ENCODE measurements at places on chromosomes 2 and 18.

DNA sequence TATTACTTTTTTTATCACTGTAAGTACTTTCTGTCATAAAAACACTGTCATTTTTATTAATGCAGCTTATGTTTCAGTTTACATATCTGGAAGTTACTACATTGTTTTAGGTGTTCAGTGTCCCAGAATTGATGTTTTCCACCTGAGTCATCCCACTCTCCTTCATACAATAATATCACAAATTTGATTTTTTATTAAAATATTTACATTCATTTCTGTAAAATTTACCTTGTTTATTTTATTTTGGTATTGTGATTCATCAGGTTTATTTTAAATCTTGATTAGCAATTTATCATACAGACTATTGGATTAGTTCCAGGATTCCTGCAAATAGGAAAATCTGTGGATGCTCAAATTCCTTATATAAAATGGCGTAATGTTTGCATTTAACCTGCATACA is 1662.9 kb downstream of the SUCLG1 start:
- no peak for DNase-seq

- no peak for DNase-seq
Measured at GRCh38 chr18:30121397-30121796, 921.1 kb downstream of the DSC3 start.

DNA sequence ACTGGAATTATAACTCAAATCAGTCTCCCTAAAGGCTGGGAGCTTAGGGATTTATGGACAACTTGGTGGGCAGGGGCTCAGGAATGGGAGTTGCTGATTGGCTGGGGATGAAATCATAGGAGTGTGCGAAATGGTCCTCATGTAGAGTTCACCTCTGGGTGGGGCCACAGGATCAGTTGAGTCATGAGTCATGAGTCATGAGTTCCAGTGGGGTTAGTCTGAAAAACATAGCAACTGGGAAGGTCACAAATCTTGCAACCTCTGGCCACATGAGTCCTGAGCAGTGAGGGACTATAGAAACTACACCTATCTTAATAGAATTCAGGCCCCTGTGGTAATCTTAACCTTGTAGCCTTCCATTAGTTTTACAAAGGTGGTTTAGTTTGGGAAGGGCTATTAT is 383.3 kb downstream of the RBM43 start:
- DNase-seq: no peak

GRCh38 chr18:31658670-31659575 is 25.5 kb downstream of the B4GALT6 start:
- DNase-seq: peak; percentile 36

DNA sequence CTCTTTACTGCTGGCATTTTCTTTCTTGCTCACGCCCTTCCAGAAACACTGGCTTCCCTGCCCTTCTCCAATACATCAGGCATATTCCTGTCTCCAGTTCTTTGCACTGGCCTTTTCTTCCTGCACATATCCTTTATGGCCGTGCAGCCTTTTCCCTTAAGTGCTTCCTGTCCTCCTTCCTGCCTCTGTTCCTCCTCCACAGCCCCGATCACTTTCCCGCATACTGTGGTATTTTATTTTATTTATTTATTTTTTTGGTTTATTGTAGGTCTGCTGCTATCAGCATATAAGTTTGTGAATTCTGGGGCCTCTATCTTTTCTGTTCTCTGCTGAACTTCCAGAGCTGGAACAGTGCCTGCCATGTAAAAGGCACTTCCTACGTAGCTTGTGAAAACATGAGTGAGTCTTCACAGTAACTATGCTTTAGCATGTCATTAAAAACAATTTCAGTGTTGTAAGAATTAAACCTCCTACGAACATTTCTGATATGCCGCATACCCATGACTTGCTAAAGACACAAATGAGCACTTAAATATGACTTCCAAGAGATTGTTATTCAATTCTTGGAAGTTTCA is 289.1 kb downstream of the TRIB2 start:
- DNase-seq: no peak

GRCh38 chr2:16130541-16130880 is 190.2 kb downstream of the MYCN start:
- no peak for DNase-seq

- DNase-seq: no peak
Measured at GRCh38 chr2:108061439-108062042, 75.2 kb downstream of the SLC5A7 start.

DNA sequence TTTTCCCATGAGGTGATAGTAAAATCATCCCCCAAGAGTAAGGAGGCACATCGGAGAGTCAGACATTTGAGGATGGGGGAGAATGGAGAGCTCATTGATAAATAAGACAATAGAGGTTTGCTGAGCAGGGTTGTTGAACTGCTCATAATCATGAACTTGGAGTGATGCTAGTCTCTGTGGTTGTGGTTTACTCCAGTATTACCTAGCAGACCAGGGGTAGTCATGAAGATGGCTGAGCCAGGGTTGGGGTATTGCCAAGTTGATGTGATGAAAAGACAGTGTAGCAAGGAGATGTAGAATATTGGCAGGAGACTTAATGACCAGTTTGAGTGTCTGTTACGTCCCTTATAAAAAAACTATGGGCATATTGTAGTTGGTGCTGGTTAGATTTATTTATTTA is 25.4 kb downstream of the CYBRD1 start:
- DNase-seq: no peak

GRCh38 chr2:178115271-178115670 is 3.0 kb downstream of the RBM45 start:
- DNase-seq: no peak

DNA sequence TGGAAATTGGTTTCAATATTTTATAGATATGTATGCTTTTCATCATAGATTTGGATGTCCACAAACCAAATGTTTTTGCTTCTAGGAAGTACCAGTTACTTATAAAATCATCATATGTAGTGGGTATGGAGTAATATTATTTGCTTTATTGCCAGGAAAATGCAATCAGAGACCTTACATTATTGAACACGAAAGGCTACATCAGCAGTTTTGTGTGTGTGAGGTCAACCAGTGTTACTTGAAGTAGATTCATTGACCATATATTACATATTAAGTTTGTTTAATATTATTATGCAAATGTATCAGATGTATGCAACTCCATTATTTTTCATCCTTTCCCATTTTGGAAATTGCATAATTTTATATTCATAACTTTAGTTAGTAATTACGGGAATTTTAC is 219.1 kb upstream of the MMADHC start:
- no peak for DNase-seq

GRCh38 chr2:149616681-149617456 is 29.3 kb upstream of the MMADHC start:
- DNase-seq: no peak

DNA sequence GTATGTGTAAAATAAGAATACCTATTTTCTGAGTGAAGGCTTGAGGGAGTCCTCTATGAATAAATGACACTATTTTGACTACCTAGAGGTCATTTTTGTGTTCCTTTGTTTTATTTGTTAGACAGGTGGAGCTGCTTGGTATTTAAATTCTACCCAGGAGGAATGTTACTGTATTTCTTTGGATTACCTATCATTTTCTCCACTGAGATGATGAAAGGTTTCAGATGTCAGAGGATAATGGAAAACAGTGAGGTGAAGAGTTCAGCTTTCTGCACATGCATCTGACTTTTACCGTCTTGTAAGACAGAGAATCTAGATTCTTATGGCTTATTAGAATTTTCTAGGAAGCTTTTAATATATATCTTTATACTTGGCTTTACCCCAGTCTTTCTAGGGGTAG is 689.8 kb upstream of the NXPH2 start:
- no peak for DNase-seq

GRCh38 chr2:169452080-169452479 is 27.2 kb upstream of the BBS5 start:
- DNase-seq: peak; percentile 2

DNA sequence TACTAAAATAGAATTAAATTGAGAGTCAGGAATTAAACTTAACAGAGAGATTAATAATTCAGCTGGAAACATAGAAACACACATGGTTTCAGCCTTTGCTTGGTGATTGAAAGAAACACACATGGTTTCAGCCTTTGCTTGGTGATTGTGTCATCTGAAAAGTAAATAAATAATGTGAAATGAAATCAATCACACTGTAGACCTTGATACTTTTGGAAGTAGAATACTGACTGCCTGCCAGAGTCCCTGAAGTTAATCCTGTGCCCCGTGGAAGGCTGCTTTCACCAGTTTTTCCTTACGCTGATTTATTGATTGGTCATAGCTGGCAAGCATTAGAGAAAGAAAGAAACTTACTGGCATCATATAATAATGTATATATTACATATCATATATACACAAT is 1252.7 kb upstream of the FAM98A start:
- DNase-seq: no peak

DNA sequence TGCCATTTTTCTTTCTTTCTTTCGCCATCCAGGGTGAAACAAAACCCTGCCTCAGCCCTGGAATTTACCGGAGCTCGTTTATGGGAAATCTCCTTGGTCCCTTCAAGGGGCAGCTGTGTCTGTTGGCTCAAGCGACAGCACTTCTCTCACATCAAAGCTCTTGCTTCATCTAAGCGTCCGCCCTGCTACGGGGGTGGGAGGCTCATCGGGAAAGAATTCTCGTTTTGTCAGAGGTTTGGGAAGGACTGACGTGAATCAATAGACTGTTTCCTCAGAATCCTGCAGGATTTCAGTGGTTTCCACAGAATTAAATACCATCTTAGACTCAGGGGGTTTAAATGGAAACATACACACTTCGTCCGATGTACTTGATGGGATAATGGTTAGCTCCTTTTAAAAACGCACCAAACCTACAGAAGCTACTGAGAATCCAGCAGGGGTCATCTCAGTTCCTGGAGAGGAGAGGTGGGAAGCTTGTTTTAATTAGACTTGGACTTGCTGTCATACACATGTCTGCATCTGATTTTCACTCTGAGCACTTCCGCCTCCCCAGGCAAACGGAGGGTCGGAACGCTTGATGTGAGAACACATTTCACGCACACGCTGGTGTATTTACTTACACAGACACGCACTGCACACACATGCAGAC is 91.6 kb downstream of the ASB1 start:
- DNase-seq: no peak

DNA sequence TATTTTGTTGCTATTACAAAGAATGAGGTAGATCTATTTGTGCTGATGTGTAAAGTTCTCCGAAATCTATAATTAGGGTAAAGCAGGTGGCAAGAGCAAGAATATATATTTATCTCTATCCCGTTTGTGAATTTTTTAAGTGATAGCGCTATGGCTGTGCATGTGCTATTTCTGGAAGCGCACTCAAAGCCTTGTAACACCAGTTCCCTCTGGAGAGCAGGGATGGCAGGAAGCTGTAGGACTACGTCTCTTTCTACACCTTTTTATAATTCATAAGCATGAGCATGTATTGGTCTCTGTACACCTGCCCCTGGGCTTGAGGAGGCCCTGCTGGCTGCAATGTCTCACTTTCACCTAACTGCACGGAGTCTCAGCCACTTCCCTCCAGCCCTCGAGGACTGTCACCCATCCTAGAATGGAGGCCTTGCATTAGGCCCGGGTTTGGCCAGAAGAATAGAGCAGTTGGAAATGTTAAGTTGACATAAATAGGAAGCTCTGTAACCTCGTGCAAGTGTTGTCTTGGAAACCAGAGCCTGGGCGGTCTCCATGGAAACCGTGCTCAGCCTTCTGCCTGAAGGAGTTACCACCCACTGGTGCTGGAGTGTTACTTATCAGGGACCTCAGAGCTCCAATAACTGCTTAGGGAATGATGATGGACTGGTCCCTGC is 20.9 kb downstream of the ITM2C start:
- DNase-seq: no peak

- peak; percentile 98 for DNase-seq
Measured at GRCh38 chr2:46067501-46068305, 229.5 kb upstream of the EPAS1 start.

GRCh38 chr2:128495996-128496547 is 177.4 kb upstream of the HS6ST1 start:
- DNase-seq: no peak

DNA sequence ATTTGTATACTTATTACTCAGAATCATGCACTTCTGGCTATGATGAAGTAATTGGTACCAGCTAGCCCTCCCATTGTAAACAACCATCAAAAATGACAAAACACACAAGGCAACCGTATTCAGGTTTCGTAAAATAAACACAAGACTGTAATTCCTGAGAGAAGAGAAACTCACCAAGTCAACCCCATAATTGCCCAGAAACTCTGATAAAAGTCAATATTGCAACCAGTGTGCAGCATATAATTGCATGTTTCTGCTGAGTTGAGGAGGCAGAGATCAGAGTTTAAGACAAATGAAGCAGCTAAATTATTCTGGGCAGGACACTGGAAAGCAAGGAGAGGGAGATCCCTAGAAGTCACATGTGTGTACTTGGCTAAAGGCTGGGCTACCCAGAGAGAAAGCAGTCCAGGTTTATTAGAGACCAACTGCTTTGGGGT is 90.3 kb downstream of the ROCK2 start:
- no peak for DNase-seq

- no peak for DNase-seq
Measured at GRCh38 chr18:26649193-26649543, 100.8 kb upstream of the KCTD1 start.

GRCh38 chr2:190579915-190580846 is 45.7 kb upstream of the NEMP2 start:
- DNase-seq: no peak
